ENCODE measurements at places on chromosomes 6 and 20.

DNA sequence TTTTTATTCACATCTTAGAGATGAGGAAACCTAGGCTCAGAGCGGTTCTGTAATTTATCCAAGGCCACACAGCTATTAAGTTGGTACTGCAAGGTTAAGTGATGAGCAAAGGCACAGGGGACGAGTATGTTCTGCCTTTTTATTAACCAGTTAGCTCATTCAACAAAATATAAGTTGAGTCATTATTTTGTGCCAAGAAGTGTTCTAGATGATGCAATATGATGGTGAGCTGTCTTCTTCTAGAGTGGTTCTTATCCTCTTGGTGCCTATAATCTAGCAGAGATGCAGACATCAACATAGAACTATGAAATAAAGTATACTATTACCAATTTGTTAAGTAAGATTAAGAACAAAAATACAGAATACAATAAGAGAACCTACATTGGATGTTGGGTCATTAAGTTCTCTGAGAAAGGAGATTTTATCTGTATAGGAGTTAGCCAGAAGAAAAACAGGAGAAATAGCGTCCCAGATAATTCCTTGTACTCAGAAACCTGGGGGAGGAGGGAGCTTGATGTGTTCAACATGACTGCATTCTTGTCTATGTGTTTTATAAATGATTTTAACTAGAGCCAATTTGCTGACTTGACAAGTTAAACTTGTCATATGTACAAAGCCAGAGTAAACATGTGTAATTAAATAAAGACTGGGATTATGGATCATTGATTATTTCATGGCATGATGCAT, 122.3 kb downstream of the TBXT start:
- no peak for ATAC-seq

GRCh38 chr6:159380114-159380513, 210.9 kb downstream of the FNDC1 start:
- no peak for ATAC-seq

- no peak for ATAC-seq
These were observed 47.8 kb downstream of the MYH7B start for GRCh38 chr20:35003211-35004031.

GRCh38 chr20:54184904-54185626, 11.3 kb upstream of the CYP24A1 start:
- no peak for ATAC-seq

DNA sequence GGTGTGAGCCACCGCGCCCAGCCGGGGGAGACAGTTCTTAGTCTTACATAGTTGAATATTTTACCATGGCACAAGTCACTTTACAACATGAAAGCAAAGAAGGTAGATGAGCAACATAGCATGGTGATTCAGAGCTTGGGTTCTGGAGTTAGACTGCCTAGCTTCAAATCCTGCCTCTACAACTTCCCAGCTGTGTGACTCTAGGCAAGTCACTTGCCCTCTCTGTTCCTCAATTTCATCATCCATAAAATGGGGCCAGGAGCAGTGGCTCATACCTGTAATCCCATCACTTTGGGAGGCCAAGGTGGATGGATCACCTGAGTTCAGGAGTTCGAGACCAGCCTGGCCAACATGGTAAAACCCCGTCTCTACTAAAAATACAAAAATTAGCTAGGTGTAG, 26.3 kb downstream of the HCK start:
- no peak for ATAC-seq

DNA sequence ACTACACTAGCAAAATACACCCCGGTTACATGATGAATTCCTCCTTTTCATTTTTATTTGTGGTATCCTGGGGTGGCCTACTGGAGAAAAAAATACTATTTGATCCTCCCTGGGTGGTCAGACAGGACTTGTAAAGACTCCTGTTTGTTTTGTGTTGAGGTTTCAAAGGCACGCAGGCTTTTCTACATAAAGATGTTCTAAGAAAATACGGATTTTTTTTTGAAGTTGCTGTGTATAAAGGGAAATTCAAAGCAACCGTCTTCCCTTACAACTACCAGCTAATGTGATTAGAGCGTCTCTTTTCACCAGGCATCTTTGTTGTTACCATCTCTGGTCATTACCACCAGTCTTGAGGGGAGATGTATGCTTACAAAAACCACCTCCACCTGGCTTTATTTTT, 187.1 kb downstream of the SOX4 start:
- no peak for ATAC-seq

All from gastroesophageal sphincter (tissue), 4 donors.